Neural progenitor cell (in vitro differentiated cells): ENCODE measurements at places on chromosomes 6 and 20.

DNA sequence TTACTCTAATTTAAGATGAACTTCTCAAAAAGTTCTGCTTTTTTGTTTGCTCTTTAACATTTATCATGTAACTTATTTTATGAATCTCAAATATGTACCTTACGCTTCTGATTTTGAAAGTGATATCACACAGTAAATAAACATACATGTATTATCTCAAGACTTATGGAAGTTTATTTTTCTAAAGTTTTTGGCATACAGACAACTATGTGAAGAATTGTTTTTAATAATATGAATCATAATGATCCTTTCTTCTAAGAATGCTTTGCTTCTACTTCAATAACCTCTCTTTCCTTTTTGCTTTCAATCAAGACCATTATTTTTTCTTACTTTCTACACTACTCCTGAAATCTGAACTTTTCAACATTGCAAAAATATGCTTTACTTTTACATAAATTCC lies 816.4 kb downstream of the EYS start:
- DNase-seq: no peak

DNA sequence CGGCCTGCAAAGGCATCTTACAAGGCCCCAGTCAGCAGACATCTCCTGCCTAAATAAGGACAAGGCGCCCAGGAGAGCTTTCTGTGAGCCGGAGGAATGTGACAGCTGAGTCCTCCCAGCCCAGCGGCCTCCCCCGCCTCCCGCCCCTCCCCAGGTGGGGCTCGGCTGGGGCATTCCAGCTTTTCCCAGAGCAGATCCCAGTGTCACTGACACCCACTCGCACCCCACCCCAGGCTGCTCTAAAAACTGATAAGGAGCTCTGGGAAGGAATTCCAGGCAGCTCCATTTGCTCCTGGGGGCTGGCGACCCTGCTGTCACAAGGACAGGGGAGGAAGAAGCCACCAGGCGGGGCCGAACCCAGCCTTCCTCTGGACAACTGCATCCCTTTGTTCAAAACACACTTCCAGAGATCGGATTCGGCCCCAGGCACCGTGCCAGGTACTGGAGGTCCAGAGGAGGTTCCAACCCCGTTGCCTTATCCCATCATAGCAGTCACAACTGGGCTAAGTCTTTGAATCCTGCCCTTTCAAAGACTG lies 49.7 kb downstream of the JPH2 start:
- DNase-seq: peak; percentile 82

DNA sequence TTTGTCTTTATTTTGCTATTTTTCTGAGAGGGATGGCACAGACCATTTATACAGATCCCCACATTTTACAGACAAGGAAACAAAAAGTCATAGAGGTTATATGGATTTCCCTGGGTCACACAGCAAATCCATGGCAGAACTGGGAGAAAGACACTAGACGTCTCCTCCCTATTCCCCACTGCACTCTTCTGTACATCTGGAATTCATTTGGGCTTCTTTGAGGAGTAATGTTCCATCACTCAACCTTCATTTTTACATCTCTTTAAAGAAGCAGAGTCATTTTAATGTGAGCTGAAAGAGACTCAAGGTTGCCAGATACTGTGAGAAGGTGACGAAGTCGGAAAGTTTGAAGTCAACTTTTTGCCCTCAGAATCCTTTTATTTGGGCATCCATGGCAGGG lies 207.3 kb downstream of the OTOR start:
- no peak for DNase-seq

GRCh38 chr20:5470943-5471342 lies 154.2 kb upstream of the PROKR2 start:
- no peak for DNase-seq

GRCh38 chr20:20637998-20638725 lies 74.3 kb downstream of the RALGAPA2 start:
- DNase-seq: no peak

DNA sequence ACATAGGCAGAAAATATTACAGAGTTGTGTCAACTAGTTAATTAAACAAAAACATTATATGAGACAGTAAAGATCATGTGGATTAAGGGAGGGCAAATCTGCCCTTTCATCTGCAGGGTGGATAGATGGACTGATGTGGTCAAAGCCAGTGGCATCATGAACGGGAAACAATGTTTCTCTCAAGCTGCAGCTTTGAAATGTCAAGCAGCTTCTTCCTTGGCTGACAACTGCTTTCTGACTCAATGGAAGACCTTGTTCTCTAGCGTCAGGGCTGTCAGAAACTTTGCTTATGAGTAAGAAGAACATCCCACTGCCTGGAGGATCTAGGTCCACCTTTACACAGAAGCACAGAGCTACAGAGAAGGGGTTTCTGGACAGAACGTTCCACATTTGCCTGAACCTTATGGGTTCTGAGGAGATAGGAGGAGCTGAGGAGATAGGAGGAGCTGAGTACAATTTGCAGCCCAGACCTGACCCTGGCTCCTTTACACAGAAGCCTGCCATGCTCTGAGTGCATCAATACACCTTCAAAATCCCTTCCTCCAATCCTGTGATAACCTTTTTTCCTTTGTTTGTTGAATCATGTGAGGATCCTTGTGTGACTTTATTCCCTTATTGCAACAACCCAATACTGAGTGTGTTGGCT lies 6.1 kb downstream of the CST5 start:
- no peak for DNase-seq

DNA sequence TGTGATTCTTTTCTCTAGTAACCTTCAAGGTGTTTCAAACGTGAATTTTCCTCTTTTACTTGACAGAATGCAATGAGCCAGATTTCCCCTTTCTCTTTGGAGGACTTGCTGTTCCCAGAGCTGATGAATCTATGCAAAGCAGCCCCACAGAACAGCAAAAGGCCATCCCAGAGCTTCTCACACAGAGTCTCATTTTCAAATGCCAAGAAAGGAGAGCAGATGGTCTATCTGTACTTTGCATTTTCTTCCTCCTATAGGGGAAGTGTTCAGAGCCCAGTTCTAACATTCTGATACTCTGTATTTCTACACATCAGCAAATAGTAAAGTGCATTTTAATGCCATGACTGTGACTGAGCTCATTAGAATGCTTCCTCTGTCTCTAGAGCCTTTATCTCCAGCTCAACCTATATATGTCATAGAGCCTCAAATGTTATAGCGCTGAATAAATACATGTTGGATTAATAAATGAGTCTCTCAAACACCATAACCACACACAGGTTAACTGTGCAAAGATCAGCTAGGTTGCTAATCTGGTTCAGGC lies 81.8 kb upstream of the EYA4 start:
- no peak for DNase-seq

DNA sequence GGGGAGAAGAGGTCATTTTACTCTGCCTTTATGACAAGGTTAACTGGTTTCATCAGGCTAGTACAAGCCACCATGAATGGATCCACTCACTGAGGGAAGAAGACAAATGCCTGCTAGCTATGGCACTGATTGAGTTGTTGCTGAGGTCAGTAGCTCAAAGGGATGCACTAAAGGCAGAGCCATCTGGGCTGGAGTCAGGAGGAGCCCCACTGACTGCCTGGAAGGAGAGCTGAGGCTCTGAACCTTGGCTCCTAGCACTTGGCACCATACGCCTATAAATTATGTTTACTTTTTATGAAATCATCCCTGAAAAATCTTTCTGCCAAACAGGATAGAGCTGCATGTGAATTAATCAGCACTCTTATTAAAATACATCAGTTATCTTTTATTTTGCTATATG lies 104.6 kb downstream of the DTD1 start:
- no peak for DNase-seq

- DNase-seq: peak; percentile 80
Measured at GRCh38 chr20:62496568-62497218, 20.9 kb upstream of the GATA5 start.

DNA sequence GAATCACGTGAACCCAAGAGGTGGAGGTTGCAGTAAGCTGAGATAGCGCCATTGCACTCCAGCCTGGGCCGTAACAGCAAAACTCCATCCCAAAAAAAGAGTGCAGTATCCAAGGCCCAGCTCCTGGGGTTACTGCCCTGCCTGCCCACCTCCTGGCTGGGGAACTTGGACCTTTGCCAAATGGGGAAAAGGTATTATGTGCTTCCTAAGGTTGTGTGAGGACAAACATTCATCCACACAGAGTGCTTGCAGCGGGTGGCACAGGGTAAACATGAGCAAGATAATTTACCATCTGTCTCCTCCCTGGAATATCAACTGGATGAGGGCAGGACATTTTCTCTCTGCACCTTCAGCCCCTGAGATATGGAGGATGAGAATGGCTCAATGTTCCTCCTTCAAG lies 94.9 kb upstream of the POPDC3 start:
- no peak for DNase-seq

DNA sequence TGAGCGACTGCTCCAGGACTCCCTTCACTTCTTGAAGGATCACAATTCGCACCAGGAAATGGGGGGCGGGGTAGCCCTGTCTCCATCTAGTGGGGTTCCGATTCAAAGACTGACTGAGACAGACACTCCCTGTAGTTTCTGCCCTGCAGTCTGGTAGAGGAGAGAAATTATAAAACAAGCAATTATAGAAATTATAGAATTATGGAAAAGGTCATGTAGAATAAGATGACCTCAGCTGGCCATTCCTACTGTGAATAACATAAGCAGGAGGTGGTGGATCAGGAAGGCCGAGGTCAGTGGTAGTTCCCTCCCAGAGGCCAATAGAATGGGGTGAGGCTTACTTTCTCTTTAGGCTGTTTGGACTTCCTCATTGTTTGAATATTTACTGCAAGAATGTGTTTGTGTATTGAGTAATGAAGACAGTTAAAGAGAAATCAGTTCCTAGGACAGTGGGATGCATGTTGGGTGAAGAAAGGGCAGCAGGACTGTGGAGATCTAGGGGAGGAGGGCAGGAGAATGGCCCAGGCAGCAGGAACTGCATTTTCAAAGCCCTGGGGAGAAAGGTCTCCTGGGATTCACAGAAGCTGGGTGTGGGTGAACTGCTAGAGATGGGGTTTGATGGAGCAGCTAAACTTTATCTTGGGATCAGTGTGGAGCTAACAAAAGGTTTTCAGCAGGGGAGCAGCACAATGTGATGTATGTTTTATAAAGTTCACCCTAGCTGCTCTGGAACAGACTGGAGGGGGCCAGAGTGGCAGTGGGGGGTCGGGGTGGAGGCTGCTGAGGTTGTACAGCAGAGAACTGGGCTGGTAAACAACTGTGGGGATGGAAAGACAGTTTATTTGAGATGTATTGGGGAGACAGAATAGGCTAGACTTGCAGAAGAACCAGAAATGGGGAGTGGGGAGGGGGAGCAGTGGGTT lies 2.1 kb downstream of the ZNF341 start:
- DNase-seq: no peak

DNA sequence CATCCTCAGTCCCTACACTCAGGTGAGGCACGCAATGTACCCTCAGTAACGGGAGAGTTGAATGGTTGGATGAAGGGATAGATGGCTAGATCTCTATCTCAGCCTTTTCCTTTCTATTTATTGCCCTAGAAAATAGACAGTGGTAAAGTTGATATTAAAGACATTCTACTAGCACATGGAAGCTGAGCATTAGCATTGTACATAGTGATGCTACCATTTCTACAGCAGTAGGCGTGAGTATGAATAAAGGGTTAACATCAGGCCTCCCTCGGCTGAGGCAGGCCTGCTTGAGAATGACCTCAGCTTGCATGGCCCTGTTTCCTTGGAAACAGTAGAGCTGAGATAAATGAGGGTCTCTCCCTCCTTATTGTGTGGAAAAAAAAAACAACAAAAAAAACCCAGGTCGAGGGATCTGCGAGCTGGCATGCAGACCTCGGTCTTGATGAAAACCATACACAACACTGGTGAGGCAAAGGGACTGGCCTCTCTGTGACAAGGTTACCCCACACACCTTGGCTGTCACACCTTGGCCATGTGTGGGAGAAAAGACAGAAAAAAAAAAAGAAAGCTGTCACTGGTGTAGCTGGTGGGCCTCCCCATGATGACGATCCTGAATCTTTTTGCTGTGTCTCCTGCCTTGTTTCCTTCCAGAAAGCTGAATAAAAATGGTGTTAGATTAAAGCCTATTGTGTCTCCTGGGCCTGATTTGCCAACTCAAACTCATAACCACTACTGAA lies 160.0 kb downstream of the HACE1 start:
- DNase-seq: no peak

GRCh38 chr20:10180651-10181235 lies 37.9 kb upstream of the SNAP25 start:
- DNase-seq: no peak

GRCh38 chr6:71012866-71013469 lies 56.1 kb upstream of the B3GAT2 start:
- peak; percentile 76 for DNase-seq

- DNase-seq: no peak
Measured at GRCh38 chr6:167235421-167236238, 55.5 kb upstream of the UNC93A start.

DNA sequence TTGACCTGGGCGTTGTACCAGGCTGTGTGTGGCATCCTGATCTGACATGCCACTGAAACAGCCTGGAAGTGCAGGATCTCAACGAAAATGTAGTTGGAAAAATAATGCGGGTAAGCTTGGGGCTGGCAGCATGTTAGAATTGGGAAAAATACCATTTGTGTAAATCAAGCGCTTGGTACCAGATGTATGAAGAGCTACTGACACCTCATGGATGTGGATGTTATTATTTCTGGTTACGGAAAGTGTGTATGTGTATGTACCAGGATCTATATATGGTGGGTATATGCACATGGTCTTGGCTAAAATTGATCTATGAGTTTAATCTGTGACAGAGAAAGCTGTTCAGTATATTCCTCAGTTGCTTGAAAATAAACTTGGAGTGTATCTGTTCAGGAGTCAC lies 22.7 kb downstream of the HIVEP1 start:
- DNase-seq: no peak

DNA sequence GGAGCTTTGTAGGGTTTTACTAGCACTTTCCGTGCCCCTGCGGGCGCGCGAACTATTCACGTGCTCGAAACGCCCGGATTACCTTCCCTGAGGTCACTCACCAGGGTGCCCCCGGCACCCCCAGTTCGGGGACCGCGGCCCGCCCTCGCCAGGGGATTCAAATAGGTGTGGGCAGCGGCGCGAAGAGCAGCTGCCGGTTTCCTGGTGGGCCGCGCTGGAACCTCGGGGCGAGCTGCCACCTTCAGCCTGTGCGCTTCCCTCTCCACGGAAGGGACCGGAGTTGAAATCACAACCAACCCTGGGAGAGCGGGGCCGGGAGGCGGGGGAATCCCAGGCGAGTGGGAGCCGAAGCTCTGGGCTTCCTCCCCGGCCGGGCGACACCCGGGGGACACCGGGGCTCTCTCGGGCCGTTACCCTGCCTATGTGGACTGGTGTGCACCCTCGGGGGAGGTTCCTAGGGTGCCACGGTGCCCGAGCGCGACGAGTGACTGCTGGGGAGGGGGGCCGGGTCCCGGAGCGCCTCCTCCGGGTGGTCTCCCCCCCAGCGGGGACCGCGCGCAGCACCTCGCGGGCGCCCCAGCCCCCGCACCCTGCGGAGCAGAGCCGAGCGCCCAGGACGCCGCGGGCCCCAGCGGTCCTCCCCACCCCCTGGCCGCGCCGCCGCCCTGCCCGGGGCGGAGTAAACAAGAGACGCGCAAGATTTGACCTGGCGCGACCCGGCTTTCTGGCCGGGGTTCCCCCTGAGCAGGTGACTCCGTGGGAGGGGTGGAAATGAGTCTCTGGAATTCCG lies 2.1 kb upstream of the HIVEP2 start:
- DNase-seq: peak; percentile 73

GRCh38 chr20:4883051-4883450 lies 118.3 kb downstream of the SLC23A2 start:
- no peak for DNase-seq

GRCh38 chr20:15967334-15967733 lies 605.9 kb downstream of the KIF16B start:
- no peak for DNase-seq
